Stimulated activated CD8-positive, alpha-beta memory T cell treated with anti-CD3 and anti-CD28 coated beads, Interleukin-15, amount 100 ng/mL, for 48 hours (primary cell): ENCODE measurements at places on chromosomes 6 and 20.

DNA sequence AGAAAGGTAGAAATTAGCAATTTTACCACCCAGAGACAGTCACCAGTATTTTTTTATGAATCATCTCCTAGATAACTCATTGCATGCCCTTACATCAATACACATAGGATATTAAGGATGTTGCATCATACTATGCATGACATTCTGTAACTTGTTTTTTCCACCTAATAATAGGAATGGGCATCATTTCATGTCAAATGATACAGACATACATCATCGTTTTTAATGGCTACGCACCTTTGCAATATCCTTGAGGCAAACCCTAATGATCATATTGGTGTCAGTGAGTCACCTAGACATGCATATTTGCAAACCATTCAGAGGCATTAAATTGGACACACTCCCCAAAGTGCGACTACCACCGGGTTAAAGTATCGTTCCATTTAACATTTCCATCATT lies 309.7 kb upstream of the AGPAT4 start:
- no peak for DNase-seq

GRCh38 chr6:12911427-12911826 lies 194.9 kb downstream of the PHACTR1 start:
- no peak for DNase-seq

DNA sequence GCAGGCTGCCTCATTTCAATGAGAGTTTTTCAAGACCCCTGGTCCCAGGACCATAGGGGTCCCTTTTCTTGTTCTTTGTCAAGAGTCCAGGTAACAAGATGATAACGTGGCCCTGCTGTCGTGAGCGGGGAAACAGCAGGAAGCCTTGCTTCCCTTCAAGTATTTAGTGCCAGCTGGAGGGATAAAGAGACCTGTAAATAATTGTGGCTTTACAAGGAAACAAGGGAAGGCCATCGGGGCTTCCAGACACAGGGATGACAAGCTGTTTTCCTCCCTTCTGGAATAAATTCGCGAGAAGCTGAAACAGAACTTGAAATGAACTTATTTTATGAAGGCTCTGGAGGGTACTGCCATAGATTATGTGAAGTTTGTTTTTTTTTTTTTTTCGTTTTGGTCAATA lies 163.2 kb downstream of the SYNDIG1 start:
- DNase-seq: no peak

DNA sequence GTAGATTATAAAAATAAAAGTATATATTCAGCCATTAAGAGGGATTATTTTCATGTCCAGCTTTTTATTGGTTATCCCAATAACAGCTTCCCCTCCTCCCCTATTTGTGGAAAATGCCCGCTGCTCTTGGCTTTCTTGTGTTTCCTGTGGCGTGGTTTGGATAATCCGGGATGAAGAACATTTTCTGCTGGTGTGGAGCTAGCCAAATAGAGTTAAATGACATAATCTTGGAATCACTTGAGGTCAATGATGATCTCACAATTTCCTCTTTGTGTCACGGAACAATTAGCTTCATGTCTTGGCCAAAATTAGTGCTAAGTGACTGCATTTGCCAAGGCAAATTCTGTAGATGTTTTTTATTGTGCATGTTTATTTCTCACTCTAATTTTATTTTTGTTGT lies 394.0 kb downstream of the LAMA2 start:
- DNase-seq: no peak

DNA sequence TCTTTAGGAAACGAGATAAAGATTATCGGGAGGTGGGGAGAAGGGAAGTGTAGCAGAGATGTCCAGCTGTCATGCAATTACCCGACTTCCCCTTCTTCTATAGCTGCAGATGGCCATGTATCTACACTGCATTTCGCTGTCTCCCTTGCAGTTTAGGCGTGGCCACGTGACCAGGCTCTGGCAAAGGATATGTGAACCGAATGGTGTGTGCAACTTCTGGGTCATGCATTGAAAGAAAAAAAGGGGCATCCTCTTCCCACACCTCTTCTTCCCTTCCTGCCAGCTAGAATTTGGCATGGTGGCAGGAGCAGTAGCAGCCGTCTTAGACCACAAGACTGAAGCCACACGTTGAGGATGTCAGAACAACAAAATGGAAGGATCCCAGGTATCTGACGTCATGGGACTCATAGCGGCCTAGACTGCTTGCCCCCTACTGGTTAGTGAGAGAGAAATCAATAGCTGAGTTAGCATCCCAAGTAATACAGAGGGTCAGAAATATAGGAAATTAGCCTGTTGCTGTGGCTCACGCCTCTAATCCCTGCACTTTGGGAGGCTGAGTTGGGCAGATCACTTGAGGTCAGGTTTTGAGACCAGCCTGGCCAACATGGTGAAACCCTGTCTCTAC lies 32.8 kb downstream of the TCF15 start:
- no peak for DNase-seq

DNA sequence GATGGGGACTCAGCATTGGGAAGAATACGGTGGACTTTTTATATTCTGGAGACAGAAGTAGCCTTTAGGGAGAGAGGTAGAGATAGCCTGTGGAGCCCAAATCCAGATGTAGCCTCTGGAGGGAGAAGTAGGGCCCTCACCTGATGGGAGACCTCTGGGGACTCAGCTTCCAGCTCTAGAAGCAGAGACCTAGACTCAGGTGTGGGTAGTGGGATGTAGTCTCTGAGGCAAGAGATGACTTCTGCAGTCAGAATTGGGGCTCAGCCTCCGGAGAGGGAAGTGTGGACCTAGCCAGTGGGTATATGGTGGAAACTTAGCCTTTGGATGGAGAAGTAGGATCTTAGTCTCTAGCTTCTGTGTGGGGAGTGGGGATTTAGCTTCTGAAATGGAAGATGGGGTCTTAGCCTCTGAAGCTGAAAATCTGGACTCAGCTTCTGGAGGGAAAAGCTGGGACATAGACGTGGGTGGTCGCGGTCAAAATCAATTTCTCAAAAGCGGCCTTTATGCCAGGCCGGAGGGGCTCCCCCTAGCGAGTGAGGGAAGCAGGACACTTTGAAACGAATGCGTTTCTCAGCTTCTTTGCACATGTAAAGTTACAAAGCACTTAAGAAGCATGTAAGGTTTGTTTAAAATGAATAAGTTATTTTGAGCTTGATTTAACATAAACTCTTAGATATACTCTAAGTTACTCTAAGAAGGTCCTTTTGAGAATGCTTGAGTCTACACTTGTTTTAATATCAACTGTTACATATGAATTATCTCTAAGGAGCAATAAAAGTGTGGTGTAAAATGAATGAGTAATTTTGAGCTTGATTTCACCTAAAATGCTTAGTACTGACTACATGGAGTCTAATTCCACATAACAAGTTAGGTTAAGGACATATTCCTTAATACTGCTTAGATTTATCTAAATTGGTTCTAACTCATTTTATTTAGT lies 12.9 kb upstream of the ZNF343 start:
- DNase-seq: peak; percentile 24

GRCh38 chr20:31869942-31870725 lies at the start of the genes DUSP15 and TTLL9:
DUSP15 (minus strand) TSS chr20:31870527; CDS start chr20:31870337, 190 bp downstream.
TTLL9 (plus strand) TSS chr20:31870634; CDS start chr20:31871127, 493 bp downstream.
- DNase-seq: no peak

DNA sequence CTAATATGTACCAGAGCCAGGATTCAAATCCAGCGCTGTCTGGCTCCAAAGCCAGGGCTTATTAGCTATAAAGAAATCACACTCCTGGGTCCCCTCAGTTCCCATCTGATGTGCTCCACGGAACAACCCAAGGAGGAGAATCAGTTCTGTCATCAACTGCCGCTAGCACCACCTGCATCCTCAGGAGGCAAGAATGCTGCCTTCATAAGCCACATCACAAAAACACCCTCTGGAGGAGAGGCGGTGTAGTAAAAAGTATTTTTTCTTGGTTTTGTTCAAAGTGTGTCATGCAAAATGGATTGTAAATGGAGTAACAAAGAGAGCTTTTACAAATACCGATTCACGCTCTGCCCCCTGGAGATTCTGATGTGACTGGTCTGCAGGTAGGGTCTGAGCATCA lies 57.1 kb downstream of the TNFRSF21 start:
- DNase-seq: no peak
